Activated CD4-positive, alpha-beta memory T cell treated with anti-CD3 and anti-CD28 coated beads, Interleukin-2, amount 10 ng/mL, durations not matched to agents 7 days and 5 days (primary cell): ENCODE measurements at places on chromosomes 7 and 10. TPM values are rescaled to one million over a fixed set of nuclear protein-coding genes. Genes with fewer than 3 reads are reported as not detected.

The PRTFDC1 gene
- 1.7 TPM for total RNA-seq

The HOXA10 gene
- not detected for total RNA-seq

GRCh38 chr10:77289027-77289501, 348.5 kb downstream of the KCNMA1 start:
- no peak for DNase-seq

DNA sequence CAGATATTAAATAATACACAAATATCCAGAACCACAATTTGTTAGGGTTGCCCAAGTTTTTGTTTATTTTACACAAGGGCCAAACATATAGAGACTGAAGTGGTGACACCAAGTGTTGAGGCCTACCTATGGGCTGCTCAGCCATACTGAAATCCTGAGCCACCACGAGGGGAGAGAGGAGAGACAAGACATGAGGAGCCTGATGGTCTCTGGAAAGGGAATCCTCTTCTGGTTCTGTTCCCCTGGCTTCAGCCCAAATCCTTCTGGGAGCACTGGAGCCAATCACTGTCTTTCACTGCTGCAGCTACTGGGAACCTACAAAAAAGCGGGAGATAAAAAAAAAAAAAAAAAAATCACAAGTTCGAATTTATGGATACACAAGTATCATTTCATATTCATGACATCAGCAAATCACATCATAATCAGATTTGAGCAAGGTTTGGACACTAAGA, 1.9 kb downstream of the SKIDA1 start:
- no peak for DNase-seq

- no peak for DNase-seq
Measured at GRCh38 chr7:26691406-26691805, 173.0 kb downstream of the SKAP2 start.

The ZNF680 gene
- 13.0 TPM for total RNA-seq

GRCh38 chr10:76456197-76456596, 1024.8 kb downstream of the LRMDA start:
- DNase-seq: no peak

DNA sequence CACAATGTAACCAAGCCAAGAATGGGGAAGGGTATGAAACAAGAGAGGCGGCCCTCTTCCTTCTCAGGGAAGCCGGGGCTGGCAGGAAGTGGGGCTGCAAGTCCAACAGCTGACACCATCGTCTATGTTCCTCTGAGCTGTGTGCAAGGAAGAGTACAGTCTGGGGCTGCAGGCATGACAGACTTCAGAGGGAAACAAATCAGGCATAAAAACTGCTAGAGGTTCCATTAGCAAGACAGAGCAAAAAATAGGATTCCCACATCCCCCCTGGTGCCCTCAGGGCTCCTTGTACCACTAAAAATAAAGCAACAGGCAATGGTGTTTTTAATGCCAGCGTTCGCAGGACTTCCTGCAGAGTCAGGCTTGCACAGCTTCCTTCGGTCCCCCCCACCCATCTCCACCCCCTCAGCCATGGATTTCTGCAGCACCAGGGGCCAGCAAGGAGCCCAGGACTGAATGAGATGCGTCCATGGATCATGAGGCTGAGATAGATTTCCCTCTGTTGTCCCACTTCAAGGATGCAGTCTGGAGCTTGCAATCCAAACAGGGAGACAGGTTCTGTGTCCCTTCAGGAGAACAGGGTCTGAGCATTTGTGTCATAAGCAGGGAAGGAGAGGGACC, 34.6 kb downstream of the KCNMA1 start:
- DNase-seq: no peak
